Psoas muscle (tissue), 8 donors: ENCODE measurements at places on chromosomes 7 and 10. TPM values are rescaled to one million over a fixed set of nuclear protein-coding genes. Genes with fewer than 3 reads are reported as not detected.

DNA sequence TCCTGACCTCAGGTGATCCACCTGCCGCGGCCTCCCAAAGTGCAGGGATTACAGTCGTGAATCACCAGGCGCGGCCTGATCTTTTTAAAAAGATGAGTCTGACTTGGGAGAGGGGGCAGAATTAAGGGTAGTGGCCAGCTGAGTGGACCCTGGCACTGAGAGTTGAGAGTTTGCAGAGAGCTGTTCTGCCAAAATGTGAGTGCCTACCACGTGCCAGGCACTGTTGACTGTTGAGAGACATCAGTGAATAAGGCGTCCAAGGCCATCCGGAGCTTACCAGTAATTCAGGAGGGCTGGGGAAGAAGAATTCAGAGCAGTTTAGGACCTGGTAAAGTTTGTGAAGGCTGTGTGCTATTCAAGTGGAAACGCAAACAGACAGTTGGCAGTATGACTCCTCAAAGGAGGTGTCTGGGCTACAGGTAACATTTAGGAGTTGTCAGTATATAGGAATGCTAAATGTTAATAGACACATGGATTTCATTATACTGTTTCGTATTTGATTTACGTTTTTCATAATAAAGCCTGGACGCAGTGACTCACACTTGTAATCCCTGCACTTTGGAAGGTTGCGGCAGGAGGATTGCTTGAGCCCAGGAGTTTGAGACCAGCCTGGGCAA is 1.5 kb downstream of the NIPSNAP2 start:
- H3K36me3 ChIP-seq = no peaks in the 10 kb centered on the region
- peaks cover 45% of the 10 kb centered on the region for H3K4me1 ChIP-seq
- peak; percentile 55 for DNase-seq
- H3K27me3 ChIP-seq = no peaks in the 10 kb centered on the region

The CEP55 gene
- 0.29 TPM for total RNA-seq

The FBXO24 gene
- total RNA-seq = 1.1 TPM

The CYP2C9 gene
- not detected for total RNA-seq

- no peak for DNase-seq
- no peak overlapping the region for H3K4me3 ChIP-seq
- H3K36me3 ChIP-seq = no peaks in the 10 kb centered on the region
- no peaks in the 10 kb centered on the region for H3K27me3 ChIP-seq
- H3K4me1 ChIP-seq = no peaks in the 10 kb centered on the region
Observed at GRCh38 chr7:29274146-29275017, 79.8 kb downstream of the CHN2 start.

GRCh38 chr10:1465418-1465911 is 271.9 kb downstream of the ADARB2 start:
- H3K4me1 ChIP-seq = no peaks in the 10 kb centered on the region
- H3K4me3 ChIP-seq = no peak overlapping the region
- H3K27me3 ChIP-seq = peaks cover 6% of the 10 kb centered on the region
- no peak overlapping the region for H3K27ac ChIP-seq
- no peak for DNase-seq

DNA sequence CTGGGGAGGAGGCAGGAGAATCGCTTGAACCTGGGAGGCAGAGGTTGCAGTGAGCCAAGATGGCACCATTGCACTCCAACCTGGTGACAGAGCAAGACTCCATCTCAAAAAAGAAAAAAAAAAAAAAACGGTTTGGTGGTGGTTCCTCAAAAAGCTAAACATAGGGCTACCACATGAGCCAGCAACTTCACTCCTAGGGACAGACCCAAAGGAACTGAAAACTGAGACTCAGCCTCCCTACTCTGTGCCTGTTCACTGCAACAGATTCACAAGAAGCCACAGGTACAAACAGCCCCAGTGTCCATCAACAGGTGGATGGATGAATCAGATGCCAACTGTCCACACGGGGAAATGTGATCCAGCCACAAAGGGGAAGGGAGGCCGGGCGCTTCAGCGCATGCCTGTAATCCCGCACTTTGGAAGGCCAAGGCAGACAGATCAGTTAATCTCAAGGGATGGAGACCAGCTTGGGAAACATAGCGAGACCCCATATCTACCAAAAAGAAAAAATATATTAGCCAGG is 79.1 kb upstream of the TNRC18 start:
- peaks cover 4% of the 10 kb centered on the region for H3K36me3 ChIP-seq
- H3K4me1 ChIP-seq = no peaks in the 10 kb centered on the region
- H3K4me3 ChIP-seq = no peak overlapping the region
- no peak for DNase-seq
- H3K27me3 ChIP-seq = no peaks in the 10 kb centered on the region
- H3K27ac ChIP-seq = no peak overlapping the region

- no peak for DNase-seq
- peaks cover 7% of the 10 kb centered on the region for H3K4me1 ChIP-seq
Observed at GRCh38 chr7:138892006-138892630, 89.1 kb downstream of the KIAA1549 start.

DNA sequence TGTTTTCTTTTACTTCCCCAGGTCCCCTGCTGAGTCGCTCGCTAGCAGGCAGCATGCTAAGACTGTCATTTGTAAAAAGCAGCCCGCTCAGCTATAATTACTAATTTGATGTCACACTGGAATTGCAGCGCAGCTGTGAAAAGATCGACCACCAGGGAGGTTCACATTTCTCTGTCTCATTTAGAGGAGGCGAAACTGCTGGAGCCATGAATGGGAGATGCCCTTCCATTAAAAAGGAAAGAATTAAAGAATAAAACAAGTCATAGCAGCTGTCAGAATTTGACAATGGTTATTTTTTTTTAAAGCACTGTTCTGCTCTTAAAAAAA is 153.5 kb downstream of the PIP4K2A start:
- H3K36me3 ChIP-seq = peaks cover 7% of the 10 kb centered on the region
- DNase-seq = no peak
- H3K27ac ChIP-seq = no peak overlapping the region

GRCh38 chr7:38753347-38753746 is 122.2 kb upstream of the AMPH start:
- H3K4me3 ChIP-seq = no peak overlapping the region
- H3K36me3 ChIP-seq = peaks cover 62% of the 10 kb centered on the region
- H3K4me1 ChIP-seq = peaks cover 4% of the 10 kb centered on the region
- peak overlapping the region; percentile 51 for H3K27ac ChIP-seq
- H3K27me3 ChIP-seq = no peaks in the 10 kb centered on the region

DNA sequence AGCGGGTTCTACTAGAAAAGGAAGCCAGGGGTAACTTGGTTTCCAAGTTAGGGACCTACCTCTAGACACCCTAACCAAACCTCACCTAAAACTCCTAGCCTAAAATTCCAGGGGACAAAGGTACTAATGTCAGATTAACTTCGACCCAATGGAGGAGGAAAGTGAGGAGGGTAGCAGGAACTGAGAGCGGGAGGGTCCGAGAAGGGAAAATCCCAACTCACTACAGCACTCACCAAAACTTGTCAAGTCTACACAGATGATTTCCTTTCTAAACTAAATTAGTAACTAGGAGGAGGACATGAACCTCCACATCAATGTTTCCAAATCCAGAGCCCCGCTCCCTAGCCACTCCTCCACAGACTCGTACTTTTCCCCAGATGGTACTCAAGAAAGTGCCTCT is 22.6 kb downstream of the CHCHD3 start:
- no peaks in the 10 kb centered on the region for H3K36me3 ChIP-seq
- no peak overlapping the region for H3K27ac ChIP-seq
- H3K27me3 ChIP-seq = no peaks in the 10 kb centered on the region
- no peak overlapping the region for H3K4me3 ChIP-seq
- H3K4me1 ChIP-seq = peaks cover 49% of the 10 kb centered on the region
- no peak for DNase-seq

The FAM13C gene
- 13.5 TPM for total RNA-seq

The RBM28 gene
- 28.8 TPM for total RNA-seq

DNA sequence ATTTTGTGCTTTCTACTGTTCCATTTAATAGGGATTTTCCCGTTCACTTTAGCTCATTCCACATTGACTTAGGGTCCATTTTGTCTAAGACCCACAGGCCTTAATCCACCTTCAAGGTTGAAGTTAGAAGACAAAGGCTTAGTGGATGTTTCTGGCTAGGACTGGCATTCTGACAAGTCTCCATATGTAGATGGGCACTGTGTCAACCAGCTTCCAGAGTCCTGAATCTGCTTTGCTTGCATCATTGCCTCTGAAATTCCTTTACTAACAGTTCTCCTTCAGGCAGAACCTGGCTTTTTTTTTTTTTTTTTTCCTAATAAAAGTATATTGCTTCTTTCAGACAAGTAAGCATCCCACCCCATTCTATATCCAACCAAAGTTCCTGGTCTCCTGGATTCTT is 69.6 kb upstream of the PDCD4 start:
- peaks cover 16% of the 10 kb centered on the region for H3K4me1 ChIP-seq
- H3K27me3 ChIP-seq = no peaks in the 10 kb centered on the region
- H3K27ac ChIP-seq = peak overlapping the region; percentile 30
- no peak overlapping the region for H3K4me3 ChIP-seq
- H3K36me3 ChIP-seq = peaks cover 61% of the 10 kb centered on the region

GRCh38 chr7:50068026-50068425 is 25.0 kb downstream of the ZPBP start:
- H3K27me3 ChIP-seq = no peaks in the 10 kb centered on the region
- H3K27ac ChIP-seq = no peak overlapping the region
- no peak for DNase-seq
- H3K36me3 ChIP-seq = no peaks in the 10 kb centered on the region

The IGF2BP3 gene
- total RNA-seq = 0.49 TPM

The SCART1 gene
- total RNA-seq = 0.58 TPM

GRCh38 chr10:10460451-10460850 is 557.2 kb upstream of the CELF2 start:
- no peaks in the 10 kb centered on the region for H3K4me1 ChIP-seq
- DNase-seq = no peak
- H3K27me3 ChIP-seq = no peaks in the 10 kb centered on the region
- H3K4me3 ChIP-seq = no peak overlapping the region
- no peak overlapping the region for H3K27ac ChIP-seq

GRCh38 chr7:2473496-2474180 is 2.6 kb downstream of the GRIFIN start:
- peaks cover 11% of the 10 kb centered on the region for H3K4me1 ChIP-seq
- no peak overlapping the region for H3K4me3 ChIP-seq
- no peak overlapping the region for H3K27ac ChIP-seq
- DNase-seq = no peak
- H3K27me3 ChIP-seq = peaks cover 9% of the 10 kb centered on the region
- no peaks in the 10 kb centered on the region for H3K36me3 ChIP-seq

The FBXL13 gene
- total RNA-seq = 0.42 TPM

DNA sequence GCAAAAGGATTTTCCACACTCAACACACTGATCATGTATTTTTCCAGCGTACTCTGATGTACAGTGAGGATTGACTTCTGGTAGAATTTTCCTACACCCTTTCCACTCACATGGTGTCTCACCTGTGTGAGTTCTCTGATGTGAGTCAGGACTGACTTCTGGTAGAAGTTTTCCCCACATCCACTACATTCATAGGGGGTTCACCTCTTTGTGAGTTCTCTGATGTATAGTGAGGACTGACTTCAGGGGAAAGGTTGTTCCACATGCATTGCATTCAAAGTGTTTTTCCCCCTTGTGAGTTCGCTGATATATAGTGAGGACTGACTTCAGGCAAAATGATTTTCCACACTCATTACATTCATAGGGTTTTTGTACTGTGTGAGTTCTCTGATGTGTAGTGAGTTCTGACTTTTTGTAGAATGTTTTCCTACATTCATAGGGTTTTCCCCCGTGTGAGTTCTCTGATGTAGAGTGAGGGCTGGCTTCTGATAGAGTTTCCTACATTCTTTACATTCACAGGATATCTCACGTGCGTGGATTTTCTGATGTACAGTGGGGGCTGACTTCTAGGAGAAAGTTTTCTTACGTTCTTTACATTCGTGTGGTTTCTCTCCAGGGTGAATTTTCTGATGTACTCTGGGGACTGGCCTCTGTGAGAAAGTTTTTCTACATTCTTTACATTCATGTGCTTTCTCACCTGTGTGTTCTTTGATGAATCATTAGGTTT is 146.5 kb downstream of the GLRX3 start:
- no peaks in the 10 kb centered on the region for H3K36me3 ChIP-seq
- H3K27me3 ChIP-seq = peaks cover 2% of the 10 kb centered on the region
- H3K4me3 ChIP-seq = no peak overlapping the region
- no peaks in the 10 kb centered on the region for H3K4me1 ChIP-seq

The FOXP2 gene
- total RNA-seq = 6.0 TPM

- no peaks in the 10 kb centered on the region for H3K36me3 ChIP-seq
- DNase-seq = no peak
- no peak overlapping the region for H3K4me3 ChIP-seq
- H3K27ac ChIP-seq = no peak overlapping the region
Observed at GRCh38 chr7:138205614-138206150, 129.4 kb downstream of the AKR1D1 start.

DNA sequence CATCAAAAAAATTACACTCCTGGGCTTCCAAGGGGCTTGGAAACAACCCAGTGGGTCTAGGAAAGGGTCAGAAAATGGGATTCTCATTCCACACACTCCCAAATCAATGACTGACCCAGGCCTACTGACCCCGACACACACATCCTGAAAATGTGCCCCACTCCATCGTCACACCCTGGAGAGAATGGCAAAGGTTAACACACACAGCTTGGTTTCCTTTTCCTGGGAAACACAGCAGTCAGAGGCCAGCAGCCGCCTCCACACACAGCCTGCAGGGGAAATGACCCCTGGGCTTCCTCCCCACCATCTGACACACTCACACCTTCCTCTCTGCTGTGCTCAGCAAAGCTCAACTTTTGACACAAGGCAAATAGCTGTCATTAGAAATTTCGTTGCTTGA is 42.9 kb downstream of the SH3PXD2A start:
- H3K36me3 ChIP-seq = no peaks in the 10 kb centered on the region
- no peak for DNase-seq
- peaks cover 29% of the 10 kb centered on the region for H3K4me1 ChIP-seq
- no peak overlapping the region for H3K4me3 ChIP-seq
- H3K27me3 ChIP-seq = no peaks in the 10 kb centered on the region

GRCh38 chr10:71555087-71555723 is 158.5 kb downstream of the CDH23 start:
- H3K4me3 ChIP-seq = no peak overlapping the region
- DNase-seq = no peak
- H3K27me3 ChIP-seq = no peaks in the 10 kb centered on the region
- H3K4me1 ChIP-seq = no peaks in the 10 kb centered on the region
- no peak overlapping the region for H3K27ac ChIP-seq
- no peaks in the 10 kb centered on the region for H3K36me3 ChIP-seq

The EPO gene
- not detected for total RNA-seq

The CTTNBP2 gene
- total RNA-seq = 1.8 TPM

GRCh38 chr10:78457804-78458482 is 424.3 kb downstream of the RPS24 start:
- DNase-seq = no peak
- no peaks in the 10 kb centered on the region for H3K36me3 ChIP-seq
- no peaks in the 10 kb centered on the region for H3K4me1 ChIP-seq
- no peak overlapping the region for H3K27ac ChIP-seq
- H3K27me3 ChIP-seq = no peaks in the 10 kb centered on the region

The STK31 gene
- not detected for total RNA-seq

DNA sequence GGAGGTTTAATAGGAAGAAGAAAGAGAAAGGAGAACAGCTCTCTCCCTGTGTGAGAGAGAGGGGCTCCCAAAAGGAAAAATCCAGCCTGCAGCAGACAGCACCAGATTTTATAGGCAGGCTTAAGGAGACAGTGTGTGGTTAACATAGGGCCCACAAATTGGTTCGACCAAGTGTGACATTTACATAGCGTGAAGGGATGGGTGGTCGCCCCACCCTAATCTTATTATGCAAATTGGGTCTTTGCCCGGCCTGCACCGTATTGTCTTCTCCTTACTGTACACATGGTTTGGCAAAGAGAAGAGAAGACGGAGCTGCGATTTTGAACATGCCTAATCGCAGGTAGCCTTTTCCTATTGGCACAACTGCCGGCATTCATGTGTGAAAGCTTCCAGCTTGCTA is 756.3 kb downstream of the NXPH1 start:
- H3K4me3 ChIP-seq = no peak overlapping the region
- no peaks in the 10 kb centered on the region for H3K27me3 ChIP-seq
- H3K4me1 ChIP-seq = no peaks in the 10 kb centered on the region
- DNase-seq = no peak

GRCh38 chr7:97819161-97819560 is 53.0 kb downstream of the ASNS start:
- no peak overlapping the region for H3K27ac ChIP-seq
- no peak overlapping the region for H3K4me3 ChIP-seq
- H3K36me3 ChIP-seq = no peaks in the 10 kb centered on the region
- no peak for DNase-seq
